ENCODE measurements at places on chromosomes 3 and 15. TPM values are rescaled to one million over a fixed set of nuclear protein-coding genes. Genes with fewer than 3 reads are reported as not detected.

ITIH4 gene
- total RNA-seq = 0.29 TPM

PDCD6IP gene
- total RNA-seq = 156 TPM

GOLGA8N gene
- total RNA-seq = 2.0 TPM

SLC9A9 gene
- 1.2 TPM for total RNA-seq

GOLGA8T gene
- 0.23 TPM for total RNA-seq

TRPM1 gene
- total RNA-seq = not detected

GRCh38 chr3:136949146-136949545, 8.6 kb upstream of the IL20RB start:
- DNase-seq = no peak

- DNase-seq = no peak
These were observed 572.0 kb downstream of the NAALADL2 start for GRCh38 chr3:175430983-175431773.

DNA sequence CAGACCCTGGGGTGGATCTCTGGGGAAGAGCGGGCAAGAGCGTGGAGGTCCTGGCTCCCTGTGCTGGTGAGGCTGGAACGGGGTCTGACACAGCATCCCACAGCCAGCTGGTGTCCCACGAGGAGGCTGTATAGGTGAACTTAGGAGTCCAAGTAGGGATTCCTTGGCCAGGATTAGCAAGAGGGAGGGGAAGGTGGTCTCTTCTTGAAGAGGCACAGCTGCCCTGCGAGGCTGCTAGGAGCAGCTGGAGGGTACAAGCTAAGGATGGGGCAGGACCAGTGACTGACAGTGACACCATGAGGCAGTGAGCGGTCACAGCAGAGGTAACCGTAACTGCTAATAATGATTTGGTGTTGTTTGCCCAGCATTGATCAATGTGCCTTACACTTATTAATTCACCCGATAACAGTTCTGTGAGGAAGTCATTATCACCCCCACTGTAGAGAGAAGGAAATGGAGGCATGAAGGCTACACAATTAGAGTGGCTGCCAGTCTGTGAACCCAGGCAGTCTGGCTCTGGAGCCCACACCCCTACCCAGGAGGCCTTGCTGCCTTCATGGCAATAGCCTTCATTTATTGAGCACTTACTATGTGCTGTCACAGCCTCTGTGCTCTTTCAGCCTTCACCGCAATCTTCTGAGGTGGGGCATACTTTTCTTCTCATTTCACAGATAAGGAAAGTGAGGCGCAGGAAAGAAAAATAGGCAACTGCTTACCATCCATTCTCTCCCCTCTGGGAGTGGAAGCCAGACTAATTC, 59.4 kb downstream of the TMEM44 start:
- no peak for DNase-seq

DNA sequence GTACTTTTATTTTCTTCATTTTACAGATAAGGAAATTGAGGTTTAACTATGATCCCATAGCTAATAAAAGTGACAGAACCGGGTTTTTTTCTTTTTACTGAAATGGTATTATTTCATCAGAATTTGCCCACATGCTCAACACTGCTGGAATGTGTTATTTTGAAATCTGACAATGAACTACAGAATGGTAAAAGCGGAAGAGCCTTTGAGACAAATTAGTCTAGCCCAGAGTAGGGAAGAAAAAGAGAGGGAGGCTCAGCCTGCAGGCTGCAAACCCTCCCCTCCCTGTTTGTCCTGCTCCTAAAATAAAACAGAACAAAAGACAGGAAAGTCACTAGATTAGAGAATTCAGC, 100.3 kb upstream of the LIPC start:
- DNase-seq = no peak

DNA sequence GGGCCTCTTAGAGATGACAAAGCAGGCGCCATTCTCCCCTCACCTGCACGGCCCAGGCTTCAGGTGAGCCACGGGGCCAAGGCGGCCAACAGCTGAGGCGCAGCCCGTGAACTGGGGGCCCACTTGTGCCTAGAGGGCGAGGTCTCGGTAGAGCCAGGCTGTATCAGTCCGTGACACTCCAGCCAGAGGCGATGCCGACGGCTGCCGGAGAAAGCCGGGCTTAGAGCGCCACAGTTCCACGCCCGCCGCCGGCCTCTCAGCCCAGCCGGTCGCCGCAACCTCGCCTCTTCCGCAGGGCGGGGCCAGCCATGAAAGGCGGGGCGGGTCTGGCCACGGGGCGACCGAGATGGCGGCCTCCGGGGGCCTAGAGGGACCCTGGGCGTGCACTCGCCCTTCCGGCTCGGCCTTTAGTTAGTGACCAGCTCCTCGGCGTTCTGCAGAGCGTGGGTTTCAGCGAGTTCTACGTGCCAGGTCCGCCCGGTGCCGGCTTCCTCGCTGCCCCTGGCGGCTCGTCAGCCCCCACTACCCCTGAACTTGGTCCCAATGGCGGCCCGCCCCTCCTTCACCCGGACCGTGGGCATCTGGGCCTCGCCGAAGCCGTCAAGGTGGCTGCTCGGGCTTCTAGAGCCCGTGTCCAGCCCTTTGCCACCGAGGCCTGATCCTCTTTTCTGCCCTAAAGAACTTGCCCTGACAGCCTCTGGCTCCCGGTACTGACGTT, at the start of gene ZNF621:
Gene ZNF621 (plus strand): TSS at position 393 of the 718 bp plus-strand sequence. CDS start 881 bp downstream, outside the sequence.
- DNase-seq = no peak

- no peak for DNase-seq
These were observed 27.1 kb downstream of the CLRN1 start for GRCh38 chr3:150945226-150946032.

DNA sequence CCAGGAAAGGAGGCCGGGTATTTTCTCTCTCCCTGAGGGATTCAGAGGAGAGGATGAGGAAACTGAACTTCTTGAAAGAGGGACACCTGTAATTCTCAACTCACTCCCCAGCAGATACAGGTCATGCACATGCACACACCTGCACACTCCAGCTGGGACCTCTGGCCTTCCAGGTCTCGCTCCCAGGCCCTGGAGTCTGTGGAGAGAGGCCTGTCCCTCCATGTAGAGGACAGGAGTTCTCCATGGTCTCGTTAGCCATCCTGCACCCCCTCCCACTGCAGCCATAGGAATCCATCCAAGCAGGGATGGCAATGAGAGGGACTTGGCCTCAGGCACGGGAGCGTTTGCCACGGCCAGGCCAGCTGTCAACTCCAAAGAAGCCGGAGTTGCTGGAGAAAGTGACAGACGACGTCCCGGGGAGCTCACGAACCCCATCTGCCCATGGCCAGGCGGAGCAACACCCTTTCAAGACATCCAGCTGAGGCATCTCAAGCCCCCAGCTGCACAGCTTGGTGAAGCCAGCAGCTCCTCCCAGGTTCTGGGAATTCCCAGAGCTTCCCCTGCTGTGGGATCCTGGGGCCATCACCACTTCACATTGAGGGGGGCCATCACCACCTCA, 223.3 kb downstream of the UACA start:
- DNase-seq = no peak

DNA sequence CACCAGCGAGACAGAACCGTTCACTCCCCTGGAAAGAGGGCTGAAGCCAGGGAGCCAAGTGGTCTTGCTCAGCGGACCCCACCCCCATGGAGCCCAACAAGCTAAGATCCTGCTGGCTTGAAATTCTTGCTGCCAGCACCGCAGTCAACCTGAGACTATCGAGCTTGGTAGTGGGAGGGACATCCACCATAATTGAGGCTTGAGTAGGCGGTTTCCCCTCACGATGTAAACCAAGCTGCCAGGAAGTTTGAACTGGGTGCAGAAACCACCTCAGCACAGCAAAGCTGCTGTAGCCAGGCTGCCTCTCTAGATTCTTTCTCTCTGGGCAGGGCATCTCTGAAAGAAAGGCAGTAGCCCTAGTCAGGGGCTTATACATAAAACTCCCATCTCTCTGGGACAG, 151.0 kb downstream of the MBNL1 start:
- no peak for DNase-seq

DNA sequence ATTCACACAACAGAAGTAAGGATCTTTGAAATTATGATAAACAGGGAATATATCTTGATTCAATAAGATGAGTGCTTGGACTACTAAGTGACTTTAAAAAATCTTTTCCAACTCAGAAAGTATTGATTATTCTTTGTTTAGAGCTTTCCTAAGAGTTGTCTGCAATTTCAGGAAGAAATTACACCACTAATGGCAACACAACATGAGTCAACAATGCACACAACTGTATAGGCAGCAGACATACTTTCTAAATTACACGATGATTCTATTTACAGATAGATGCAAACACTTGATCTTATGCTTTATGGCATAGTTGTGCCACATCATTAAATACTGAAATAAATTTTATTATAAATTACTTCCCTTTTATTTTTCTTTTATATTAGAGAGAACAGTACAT, 4.4 kb downstream of the NAA50 start:
- no peak for DNase-seq

DNA sequence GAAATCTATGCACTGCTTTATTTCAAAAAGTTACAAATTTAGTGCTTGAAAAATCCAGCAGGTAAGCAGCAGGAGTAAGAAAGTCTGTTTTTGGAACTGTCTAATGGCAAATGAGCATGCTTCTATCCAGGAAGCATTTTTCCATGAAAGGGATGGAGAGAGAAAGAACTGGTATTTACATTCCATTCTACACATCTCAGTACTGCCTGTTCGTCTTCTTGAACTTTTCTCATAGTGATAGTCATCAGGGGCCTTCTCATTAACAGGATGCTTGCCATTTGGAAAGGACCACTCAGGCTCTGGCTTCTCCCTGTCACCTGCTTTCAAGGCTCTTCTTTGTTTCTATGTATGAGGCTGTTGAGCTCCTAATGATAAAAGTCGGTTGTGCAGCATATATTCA, 267.3 kb upstream of the IL12A start:
- no peak for DNase-seq

- no peak for DNase-seq
These were observed 16.0 kb downstream of the SEC61A1 start for GRCh38 chr3:128068156-128068620.
